ENCODE measurements at places on chromosomes 2 and 18.

DNA sequence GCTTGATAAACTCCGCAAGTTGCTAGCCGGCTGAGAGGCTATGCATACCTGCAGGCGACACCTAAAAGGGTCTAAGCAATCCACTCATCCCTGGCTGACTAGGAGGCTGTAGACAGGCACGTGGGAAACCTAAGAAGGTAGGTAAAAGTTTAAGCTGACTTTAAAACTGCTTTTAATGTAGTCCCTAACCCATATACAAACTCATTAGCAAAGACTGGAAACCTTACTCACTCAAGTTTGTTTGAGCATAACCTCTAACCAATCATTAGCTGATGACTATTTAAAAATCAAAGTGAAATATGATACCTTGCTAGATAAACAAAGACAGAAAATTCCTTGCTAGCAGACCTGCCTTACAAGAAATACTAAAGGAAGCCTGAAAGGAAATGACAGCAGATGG is 106.4 kb downstream of the EXOC6B start:
- no peak for DNase-seq

DNA sequence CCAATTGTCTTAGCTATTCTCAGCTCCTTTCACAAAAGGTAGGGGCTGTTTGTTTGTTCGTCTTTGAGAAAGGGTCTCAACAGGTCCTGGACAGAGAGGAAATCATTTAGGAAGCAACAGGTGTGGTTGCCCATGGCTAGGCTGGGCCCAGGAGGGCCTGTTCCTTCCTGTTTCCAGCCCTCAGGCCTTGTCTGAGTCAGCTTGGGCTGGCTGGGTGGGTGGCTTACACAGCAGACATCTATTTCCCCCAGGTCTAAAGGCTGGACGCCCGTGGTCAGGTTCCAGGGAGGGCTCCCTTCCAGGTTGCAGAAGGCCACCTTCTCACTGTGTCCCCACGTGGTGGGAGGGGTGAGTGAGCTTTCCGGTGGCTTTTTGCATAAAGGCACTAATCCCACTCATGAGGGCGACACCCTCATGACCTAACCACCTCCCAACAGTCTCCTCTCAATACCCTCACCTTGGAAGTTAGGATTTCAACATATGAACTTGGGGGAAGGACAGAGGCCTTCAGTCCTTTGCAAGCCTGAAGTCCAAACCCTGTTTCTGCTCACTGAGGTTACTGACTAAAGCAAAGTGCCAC is 45.5 kb downstream of the ARHGEF4 start:
- no peak for DNase-seq

DNA sequence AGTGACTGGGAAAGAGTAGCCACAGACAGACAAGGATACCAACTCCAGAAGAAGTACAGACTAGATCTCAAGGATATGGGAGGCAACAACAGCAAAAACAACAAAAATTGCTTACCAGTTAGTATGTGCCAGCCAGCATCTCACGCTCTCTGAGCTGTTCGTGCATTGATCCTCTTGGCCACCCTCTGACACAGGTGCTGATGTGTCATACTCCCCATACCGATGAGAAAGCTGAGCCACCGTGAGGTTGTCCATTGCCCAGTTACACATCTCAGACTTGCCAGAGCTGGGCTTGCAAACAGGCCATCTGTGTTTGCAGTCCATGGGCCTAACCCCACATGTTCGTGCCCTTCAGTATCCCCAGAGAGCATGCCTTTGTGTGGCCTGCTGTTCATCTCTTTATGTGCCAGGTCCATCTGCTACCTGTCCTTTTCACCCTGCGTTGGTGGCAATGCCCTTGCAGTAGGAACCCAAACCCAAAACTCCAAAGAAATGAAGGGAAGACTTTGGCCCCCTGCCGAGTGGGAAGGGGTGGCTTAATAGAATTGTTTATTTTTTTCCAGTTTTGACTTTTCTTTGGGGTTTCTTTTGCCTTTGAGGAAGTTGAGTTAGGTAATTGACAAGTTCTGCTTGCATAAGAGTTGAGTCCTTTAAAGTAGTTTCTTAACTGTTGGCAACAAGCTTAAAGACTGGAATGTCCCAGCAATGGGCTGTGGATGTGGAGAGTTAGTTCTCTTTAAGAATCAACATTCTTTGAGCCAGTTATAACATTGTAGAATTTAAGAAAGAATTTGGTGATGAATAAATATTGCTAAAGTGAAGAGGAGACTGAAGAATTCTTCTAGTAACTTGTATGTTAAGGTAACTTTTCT is 46.7 kb downstream of the LYPD6B start:
- peak; percentile 17 for DNase-seq

GRCh38 chr2:100256416-100256815 is 65.9 kb downstream of the LONRF2 start:
- DNase-seq = no peak

GRCh38 chr2:3665886-3666612 is 8.0 kb downstream of the ALLC start:
- no peak for DNase-seq

GRCh38 chr2:159713631-159714246 is 1.4 kb downstream of the MARCHF7 start:
- no peak for DNase-seq

DNA sequence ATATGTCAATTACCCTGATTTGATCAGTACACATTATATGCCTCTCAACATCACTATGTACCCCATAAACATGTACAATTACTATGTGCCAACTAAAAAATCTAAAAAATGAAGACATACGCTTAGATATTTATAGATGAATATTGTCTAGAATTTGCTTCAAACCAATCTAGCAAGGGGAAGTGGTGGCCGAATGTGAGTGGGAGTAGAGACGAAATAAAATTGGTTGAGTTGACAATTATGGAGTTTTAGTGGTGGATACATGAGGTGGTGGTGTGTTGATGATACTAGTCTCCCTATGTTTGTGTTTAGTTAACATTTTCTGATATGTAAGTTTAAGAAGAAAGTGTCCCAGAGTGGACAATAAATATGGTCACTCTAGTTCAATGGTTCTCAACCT is 49.0 kb downstream of the SDC1 start:
- DNase-seq = no peak

DNA sequence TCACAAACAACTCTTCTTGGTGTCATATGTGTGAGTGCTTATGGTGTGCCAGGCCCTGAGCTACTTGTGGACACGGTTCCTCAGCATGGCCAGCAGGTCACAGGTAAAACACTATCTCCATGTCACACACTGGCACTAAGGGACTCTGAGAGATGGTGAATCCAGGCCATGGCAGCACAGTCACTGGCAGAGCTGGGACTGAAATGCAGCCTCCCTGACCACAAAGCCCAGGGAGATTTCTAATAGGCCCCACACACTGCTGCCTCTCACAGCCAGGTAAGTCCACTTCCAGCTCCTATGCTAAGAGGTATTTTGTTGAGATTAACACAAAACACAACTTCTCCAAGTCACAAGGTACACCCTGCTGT is 92.0 kb downstream of the ACTR2 start:
- DNase-seq = peak; percentile 65

DNA sequence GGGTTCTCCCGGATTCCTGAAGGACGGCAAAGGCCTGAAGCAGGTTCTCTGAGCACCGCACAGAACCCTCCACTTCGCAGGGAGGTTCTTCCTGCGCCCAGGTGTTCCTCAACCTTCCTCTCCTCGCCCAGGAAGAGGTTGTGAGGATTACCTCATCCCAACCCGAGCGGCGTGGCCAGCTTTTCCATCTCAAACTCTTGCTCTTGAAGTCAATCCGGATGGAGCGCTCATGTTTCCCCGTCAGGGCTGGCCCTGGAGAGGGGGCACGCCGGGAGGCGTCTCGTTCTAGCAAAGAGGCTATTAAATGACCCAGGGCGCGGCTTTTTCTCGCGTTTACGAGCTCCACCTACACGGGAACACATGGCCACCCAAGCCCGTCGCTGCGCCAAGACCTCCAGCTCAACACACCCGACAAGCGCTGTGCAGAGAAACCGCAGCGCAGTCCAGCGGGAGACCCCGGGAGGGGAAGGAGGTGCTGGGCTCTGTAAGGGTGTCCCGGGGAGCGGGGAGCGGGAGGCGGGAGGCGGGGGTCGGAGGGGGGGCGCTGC is 540 bp upstream of the RAB10 start:
- DNase-seq = no peak

- no peak for DNase-seq
Observed at GRCh38 chr2:46488389-46488788, 9.0 kb downstream of the TMEM247 start.

GRCh38 chr2:41881249-41881648 is 166.6 kb upstream of the PKDCC start:
- no peak for DNase-seq

GRCh38 chr2:40546439-40547191 is 94.7 kb upstream of the SLC8A1 start:
- DNase-seq = no peak

- no peak for DNase-seq
Observed at GRCh38 chr2:18454692-18455235, 105.7 kb downstream of the RDH14 start.

- no peak for DNase-seq
Observed at GRCh38 chr2:140882671-140883620, 1247.9 kb downstream of the LRP1B start.

GRCh38 chr2:69735686-69736085 is 6.2 kb upstream of the ANXA4 start:
- DNase-seq = no peak

DNA sequence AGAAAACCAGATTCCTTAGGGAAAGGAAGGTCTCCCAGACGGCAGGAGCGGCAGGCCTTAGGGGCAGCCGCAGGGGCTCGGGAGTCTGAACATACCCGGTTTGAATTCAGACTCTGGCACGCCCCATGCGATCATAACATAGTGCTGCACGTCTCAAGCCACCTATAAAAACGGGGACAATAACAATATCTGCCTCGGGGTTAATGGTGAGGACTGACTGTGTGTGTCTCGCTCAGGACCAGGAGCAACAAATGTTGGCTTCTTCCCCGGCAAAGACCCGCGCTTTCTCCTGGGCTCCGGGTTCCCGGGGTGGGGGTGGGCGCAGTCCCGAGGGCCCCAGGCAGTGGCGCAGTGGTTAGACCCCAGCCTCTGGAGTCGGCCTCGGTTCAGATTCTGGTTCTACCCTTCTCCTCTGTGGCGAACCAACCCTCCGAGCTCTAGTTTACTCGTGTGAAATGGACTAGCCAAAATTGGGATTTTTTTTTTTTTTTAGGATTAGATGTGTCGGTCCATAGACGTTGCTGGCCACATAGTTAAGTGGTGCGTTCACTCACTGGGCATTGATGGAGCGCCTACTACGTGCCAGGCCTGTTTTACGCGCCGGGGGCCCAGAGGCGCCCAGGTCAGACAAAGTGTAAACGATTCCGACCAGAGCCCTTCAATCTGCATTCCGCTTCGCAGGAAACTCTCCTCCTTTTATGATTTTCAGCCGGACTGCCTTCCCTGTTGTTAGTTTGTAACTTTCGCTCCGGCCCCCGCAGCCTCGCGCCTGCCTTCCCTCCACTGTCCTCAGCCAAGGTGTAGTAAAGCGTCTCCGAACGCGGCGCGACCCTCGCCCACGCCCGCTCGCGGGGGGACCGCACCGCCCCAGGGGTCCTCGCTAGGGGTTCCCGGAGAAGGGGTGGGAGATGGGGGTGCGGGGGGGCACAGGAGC is 820 bp upstream of the SH3BP4 start:
- no peak for DNase-seq

GRCh38 chr18:49044898-49045297 is 94.1 kb upstream of the SMAD7 start:
- DNase-seq = peak; percentile 32

DNA sequence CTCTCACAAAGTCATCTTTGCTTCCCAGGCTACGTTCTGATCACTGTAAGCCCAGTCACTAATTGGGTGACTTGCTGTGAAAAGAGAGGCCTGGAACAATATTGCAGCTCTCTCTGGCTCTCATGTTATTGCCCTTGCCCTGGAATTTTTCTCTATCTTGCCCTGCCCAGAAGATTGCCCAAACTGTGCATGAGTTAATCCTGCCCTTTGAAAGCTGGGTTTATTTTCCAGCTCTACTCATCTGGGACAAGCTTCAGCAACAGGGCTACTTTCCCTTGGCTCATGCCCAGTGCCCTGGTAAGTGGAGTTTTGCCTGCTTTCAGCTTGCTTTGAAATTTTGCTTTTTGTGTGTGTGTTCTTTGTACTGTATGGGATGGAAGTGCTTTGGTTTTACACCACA is 6.9 kb upstream of the EHBP1 start:
- no peak for DNase-seq

DNA sequence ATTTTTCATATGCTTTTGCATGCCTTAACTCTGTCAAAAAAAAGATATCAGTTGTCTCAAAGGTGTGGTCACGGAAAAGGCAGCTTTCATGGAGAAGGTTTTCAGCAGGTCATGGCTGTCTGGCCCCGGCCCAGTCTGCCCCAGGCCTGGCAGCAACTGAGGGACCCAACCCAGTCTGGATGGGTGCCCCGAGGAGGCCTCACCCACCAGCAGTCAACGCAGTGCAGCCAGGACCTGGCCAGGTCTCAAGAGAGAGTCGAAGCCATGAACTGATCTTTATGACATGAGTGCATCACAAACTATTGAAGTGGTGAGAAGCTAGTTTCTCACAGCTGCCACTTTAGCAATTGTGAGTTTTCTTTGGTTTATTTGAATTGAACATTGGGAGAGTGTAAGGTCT is 7.9 kb downstream of the TUBB6 start:
- no peak for DNase-seq

GRCh38 chr2:38648107-38648761 is 17.7 kb upstream of the GALM start:
- DNase-seq = no peak

GRCh38 chr2:160703648-160704585 is 210.3 kb upstream of the RBMS1 start:
- no peak for DNase-seq

DNA sequence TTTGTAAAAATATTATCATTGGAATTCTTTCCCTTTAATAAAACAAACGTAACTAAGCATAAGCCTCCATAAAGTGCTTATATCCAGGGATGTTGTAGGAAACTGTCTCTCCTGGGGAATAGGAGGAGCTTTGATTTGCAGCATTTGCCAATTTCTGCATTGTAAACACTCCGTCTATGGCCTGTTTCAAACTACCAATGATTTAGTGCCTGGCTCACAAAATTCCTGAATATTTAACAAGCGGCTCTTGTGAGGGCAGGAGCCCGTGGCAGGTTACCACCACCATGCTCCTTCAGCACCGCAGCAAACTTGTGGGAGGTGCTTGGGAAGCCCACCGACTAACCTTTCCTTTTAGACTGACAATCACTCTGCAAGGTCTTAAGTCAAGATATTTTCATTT is 520.3 kb downstream of the SOX11 start:
- no peak for DNase-seq
